ENCODE measurements at places on chromosomes 3 and 15.

- DNase-seq, result no peak
These were observed 96.3 kb downstream of the TPRG1 start for GRCh38 chr3:189267981-189268613.

- DNase-seq, result no peak
These were observed 400 bp downstream of the RAB43 start for GRCh38 chr3:129121016-129121791.

- no peak for DNase-seq
These were observed 464.4 kb downstream of the SHQ1 start for GRCh38 chr3:72383883-72384282.

DNA sequence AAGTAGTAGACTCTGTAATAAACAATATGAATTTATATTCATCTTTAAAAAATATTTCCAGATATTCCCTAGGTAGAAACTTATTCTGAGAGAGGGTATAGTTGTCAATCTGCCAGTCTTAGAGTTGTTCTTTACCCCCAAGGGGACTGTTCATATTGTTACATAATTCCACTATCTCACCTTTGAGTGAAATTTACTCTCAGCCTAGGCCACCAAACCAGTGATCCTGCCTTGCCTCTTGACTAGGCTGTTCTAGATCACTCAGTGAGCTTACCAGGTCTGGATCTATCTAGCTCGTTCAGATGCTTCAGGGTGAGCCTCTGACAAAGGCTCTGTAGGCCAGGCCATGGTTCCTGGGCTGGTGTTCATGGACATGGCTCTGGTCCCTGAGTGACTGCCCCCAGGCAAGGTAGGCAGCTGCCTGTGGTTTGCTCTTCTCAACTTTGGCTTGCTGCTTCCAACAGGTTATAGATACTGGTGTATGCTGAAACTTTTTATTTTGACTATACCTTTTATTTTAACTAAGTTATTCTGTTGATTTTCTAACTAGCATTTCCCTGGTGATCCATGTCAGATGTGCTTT, 27.6 kb downstream of the ZNF592 start:
- no peak for DNase-seq

DNA sequence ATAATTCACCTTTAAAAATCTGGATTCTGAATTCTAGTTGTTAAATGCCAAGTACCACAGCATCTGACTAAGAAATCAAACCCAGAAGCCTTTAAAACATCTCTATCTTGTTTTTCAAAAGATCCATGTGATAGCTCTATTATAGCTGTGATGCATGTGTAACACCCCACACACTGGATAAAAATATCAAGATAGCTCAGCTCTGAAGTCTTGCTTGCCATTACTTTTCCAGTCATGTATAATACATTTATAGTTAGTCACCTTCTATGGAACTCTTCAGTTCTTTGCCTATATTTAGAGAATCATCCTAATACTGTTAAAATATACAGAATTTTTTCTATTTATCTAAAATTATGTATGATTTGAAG, 11.6 kb downstream of the ARPP19 start:
- no peak for DNase-seq

- DNase-seq, result no peak
These were observed 79.1 kb downstream of the GREM1 start for GRCh38 chr15:32796856-32797255.

DNA sequence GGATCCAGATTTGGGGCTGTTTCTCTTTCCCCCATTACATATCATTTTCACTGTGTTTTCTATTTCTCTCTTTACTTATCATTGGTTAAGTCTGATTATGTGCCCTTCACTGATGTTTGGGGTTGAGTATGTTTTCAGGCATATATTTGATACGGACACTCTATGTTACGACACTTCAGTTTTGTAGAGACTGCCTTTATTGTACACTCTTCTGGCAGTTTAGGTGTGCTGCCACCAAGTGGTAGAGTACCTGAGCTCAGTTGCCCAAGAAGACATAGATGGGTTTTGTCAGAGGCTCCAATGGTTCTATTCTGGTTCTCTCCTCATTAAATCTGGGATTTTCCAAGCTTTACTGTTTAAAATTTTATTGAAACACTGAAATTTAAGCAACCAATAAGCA, 255.0 kb upstream of the ROPN1 start:
- peak; percentile 12 for DNase-seq

Data from Panc1 (cell line).